Small intestine (tissue), 16 donors: ENCODE measurements at places on chromosomes 16 and 17. TPM values are rescaled to one million over a fixed set of nuclear protein-coding genes. Genes with fewer than 3 reads are reported as not detected.

RNF43 gene
- 25.8 TPM for polyA plus RNA-seq

EFNB3 gene
- not detected for polyA plus RNA-seq

IKZF3 gene
- 1.5 TPM for polyA plus RNA-seq

EFCAB5 gene
- polyA plus RNA-seq: 2.7 TPM

RCVRN gene
- polyA plus RNA-seq: 0.38 TPM

CCDC40 gene
- polyA plus RNA-seq: 0.81 TPM

OR4D1 gene
- polyA plus RNA-seq: 0.03 TPM
